ENCODE measurements at places on chromosomes 5 and 9.

- DNase-seq: no peak
These were observed 13.5 kb upstream of the TTLL11 start for GRCh38 chr9:122106576-122106975.

GRCh38 chr5:87432460-87432859 lies 19.7 kb upstream of the CCNH start:
- no peak for DNase-seq

DNA sequence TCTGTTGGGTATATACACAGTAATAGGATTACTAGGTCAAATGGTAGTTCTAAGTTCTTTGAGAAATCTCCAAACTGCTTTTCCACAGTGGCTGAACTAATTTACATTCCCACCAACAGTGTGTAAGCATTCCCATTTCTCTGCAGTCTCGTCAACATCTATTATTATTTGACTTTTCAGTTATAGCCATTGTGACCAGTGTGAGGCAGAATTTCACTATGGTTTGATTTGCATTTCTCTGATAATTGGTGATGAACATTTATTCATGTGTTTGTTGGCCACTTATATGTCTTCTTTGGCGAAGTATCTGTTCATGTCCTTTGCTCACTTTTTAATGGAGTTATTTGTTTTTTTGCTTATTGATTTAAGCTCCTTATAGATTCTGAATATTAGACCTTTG lies 596.2 kb upstream of the DAB2 start:
- DNase-seq: peak; percentile 18

- DNase-seq: no peak
These were observed 57.3 kb upstream of the CACNA1B start for GRCh38 chr9:137820161-137820855.

DNA sequence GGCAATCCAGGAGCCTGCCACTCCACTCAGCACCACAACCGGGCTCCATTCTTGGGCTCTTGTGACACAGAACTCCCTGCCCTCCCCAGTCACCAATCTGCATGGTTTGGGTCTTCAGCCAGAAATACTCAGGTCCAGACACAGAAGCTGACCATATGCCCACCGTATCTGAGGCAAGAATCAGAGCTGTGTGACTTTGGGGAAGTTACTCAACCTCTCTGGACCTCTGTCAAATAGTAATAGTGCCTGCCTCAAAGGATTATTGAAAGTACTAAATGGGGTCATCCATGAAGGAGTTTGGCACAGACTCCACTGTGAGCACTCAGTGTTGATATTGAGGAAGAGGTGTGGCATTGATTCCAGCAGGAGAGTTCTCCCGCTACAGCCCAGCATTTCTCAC lies 67.5 kb downstream of the PCDH1 start:
- no peak for DNase-seq

DNA sequence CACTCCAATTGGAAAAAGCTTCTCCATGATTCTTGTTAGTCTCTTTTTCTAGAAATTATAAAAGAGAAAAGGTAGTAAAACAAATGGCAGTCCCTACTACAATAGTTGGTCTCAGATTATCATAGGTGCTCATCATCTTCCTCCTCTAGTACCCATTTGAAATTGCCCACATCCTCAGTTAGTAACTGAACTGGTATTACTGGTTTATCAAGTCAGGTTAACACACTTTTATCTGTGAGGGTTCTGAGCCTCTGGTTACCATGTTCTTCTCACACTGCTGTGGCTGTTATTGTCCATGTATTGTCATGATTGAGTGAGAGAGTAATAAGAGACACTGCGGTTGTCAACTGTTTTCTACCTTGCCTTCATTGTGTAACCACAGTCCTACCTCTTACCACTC lies 901.7 kb downstream of the TLE1 start:
- no peak for DNase-seq

DNA sequence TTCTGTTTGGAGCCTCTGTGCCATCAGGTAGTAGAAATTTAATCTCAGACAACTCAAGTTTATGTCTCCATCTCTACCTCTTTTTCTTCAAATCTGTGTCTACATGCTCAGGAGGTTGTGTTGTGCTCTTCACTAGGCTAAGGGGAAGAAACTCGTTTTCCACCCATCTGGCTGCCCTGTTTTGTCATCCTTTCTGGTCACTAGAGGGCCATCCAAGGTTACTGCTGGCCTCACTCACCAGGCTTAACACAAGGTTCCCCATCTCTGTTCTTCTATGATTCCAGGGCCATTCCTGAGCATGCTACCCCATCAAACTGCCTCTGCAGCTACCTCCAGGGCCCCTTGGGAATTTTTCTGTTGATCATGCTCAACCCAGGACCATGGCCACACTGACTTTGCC lies 213.3 kb upstream of the FBXL7 start:
- peak; percentile 0 for DNase-seq

DNA sequence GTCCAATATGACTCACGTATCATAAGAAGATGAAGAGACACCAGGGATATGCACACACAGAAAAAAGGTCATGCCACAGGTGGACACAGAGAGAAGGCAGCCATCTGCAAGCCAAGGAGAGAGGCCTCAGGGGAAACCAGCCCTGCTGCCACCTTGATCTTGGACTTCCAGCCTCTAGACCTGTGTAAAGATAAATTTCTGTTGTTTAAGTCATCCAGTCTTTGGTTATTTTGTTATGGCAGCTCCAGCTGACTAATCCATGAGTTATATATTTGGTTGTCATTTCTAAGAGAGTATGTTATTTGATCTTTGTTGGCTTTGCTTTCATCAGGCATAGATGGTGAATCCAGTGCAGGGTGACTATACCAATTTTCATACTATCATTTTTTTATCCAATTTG lies 130.2 kb upstream of the DAP start:
- no peak for DNase-seq

- DNase-seq: no peak
These were observed 1233.4 kb upstream of the DMAC1 start for GRCh38 chr9:9033022-9033421.

DNA sequence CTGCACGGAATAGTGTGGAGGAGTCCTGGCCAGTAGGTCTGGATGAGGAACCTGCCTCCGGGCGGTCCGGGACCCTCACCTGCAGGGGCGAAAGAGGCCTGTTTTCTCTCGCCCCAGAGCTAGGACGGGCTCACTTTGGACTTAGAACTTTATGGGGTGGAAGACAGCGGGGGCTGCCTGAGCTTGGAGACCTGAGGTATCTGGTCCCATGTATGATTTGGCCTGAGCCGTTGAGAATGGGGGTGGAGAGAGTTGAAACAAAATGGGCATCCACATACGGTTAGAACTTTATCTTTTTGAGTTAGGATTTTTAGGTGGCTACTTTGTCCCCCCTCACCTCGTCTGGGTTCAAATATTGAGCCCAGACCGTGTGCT lies 681 bp upstream of the ETF1 start:
- DNase-seq: no peak

DNA sequence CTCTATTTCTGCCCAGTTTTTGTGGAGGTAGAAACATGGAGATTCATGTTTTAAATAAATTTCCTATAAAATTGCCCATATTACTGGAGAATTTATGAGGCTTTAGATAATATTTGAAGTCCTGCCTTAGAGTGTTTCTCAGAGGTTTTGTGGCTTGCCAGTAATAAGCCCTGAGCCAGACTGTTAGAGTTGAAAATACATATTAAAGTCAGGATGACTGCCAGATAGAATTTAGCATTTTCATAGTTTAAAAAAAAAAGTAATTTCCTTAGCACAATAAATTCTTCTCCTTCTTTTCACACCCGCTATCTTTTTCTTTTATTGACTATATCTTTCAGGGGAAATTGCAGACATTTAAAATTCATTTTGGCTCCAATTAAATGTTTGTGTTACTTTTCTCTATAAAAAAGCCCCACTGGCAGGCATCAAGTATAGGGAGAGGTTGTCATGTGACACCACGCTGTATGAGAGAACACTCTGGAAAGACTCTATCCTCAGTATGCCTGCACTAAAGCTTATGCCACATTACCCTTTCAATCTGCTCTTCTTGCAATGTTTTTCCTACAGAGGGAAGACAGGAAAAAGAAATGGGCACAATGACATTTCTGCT lies 135.2 kb downstream of the MPDZ start:
- DNase-seq: peak; percentile 9

- no peak for DNase-seq
These were observed 7.8 kb downstream of the TOR1B start for GRCh38 chr9:129810788-129811187.

DNA sequence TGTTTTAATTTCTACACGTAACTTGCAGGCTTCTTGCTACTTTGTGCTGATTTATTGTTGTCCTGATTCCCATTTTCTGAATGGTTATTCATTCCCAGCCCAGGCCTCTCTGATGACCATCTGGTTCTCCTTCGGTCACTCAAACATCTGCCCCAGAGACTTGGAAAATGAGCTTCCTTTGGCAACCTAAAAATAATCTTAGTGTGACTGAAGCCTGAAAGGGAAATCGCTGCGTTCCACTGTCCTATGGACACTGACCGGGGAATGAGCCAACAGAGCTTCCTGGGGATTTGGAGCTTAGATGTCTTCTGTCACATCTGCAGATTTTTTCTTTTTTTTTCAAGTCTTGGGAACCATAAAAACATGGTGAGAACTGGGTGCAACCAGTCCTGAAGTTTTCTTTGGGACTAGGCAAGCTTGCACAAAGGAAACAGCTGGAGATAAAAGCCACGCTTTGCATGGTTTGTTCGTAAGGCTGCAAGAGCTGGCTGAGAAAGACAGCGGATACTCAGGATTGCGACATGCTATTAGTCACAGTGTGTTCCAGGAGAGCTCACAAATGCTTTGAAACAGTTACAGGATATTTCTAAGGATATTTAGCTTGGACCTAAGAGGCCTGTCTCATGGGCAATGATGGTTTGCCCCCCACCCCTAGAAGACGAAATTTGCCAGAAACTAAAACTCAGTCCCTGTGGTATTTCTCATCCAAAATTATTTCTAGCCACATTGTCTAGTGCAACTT lies 146.2 kb downstream of the GOLPH3 start:
- DNase-seq: peak; percentile 99

- DNase-seq: no peak
These were observed 601.6 kb downstream of the PDE4D start for GRCh38 chr5:59291941-59292340.

- no peak for DNase-seq
These were observed 83.7 kb downstream of the ADAMTS2 start for GRCh38 chr5:179261301-179262125.

DNA sequence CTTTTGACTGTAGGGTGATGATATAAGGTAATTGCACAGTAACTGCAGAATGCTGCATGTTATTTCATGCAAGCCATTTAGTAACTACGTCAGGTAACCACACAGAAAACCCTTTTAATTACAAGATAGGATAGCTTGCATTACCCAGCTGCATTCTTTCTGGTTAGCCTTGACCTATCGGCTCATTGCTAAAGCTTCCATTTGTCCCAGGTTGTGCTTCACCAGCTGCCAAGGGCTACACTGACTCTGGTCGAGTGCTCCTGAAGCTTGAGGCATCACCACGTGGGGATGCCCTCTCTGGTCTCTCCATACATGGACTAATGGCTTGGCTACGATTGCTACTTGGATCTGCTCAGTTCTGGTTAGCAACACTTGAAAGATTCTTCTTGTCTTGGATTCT lies 81.1 kb upstream of the SLC12A2 start:
- no peak for DNase-seq

- peak; percentile 66 for DNase-seq
These were observed 16.7 kb downstream of the NDUFAF2 start for GRCh38 chr5:60961685-60962084.

- DNase-seq: peak; percentile 51
These were observed 74.6 kb downstream of the FOXD1 start for GRCh38 chr5:73373814-73374510.

DNA sequence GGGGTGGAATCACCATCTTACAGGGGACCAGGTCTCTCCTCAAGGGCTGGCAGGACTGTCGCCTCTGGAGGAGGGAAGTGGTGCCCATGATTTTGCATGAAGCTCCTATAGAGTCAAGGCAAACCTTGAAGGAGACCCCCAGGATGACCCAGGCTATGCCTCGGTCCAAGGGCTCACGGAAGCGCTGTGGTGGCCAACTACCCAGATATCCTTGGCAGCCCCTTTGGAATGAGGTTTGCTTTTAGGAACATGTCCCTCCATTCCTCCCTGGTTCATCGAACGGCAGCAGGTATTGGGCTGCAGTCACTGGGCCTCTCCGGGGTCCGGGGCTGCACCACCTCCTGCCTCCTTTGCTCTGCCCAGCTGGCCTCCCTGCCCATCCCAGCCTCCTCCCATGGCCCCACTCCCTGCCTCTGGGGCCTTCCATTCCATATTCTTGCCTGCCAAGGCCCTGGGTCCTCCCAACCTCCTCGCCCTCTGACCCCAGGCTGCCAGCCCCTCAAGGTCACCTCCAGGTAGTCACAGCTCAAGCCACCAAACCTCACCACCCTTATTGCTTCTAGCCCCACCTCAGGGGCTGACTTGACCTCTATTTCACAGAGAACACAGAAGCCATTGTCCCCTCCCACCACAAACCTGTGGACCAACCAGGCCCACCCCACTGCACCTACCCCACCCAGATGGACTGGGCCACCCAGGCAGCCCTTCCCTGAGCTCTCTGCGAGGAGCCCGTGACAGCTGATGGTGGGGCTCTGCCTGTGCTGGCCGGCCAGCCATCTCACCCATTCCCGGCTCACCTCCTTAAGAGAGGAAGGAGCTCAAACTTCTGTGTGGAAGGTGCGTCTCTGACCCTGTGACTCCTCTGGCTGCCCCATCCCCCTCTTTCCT lies 3.6 kb upstream of the IL3 start:
- DNase-seq: no peak

- DNase-seq: no peak
These were observed 435.7 kb downstream of the MAT2B start for GRCh38 chr5:163941079-163941478.

DNA sequence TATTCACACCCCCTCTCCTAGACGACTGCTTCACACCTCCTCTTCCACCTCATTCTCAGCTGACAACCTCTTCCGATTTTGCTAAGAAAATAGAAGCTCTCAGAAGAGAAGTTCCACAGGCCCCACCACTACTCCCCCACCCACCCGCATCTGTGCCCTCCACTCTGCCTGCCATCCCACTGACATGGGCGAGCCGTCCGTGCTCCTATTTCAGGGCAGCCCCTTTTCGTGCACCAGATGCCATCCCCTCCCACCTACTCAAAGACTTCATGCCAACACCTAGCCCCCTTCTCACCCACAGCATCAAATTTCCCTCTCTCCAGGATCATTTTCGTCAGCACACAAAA lies 34.6 kb upstream of the JADE2 start:
- DNase-seq: no peak

- no peak for DNase-seq
These were observed 581.0 kb downstream of the TLE1 start for GRCh38 chr9:81108391-81108790.

DNA sequence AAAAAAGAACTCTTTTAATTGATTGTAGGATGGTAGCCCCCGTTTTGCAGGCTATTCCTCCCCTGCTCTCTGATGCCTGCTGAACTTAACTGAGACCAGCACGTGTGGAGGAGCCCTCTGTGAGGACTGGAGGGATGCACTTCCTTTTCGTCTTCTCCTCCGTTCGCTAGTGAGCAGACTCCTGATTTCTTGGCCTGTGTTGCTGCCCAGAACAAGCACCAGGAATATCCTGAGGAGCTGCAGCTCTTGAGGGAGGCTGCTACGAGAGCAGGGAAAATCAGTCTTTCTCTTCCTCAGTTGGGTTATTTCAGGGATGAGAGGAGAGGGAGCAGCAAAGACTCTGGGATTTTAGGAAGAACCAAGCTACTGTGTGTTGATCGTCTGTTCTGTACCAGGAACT lies 74.7 kb downstream of the ARHGAP26 start:
- DNase-seq: no peak
